ENCODE measurements at places on chromosomes 4 and X.

GRCh38 chrX:153902385-153902784 is 2.1 kb upstream of the AVPR2 start:
- no peak for DNase-seq

- peak; percentile 25 for DNase-seq
Measured at GRCh38 chrX:136694431-136695087, 46.6 kb downstream of the CD40LG start.

GRCh38 chr4:4633431-4633830 is 91.6 kb upstream of the STX18 start:
- DNase-seq, result no peak

DNA sequence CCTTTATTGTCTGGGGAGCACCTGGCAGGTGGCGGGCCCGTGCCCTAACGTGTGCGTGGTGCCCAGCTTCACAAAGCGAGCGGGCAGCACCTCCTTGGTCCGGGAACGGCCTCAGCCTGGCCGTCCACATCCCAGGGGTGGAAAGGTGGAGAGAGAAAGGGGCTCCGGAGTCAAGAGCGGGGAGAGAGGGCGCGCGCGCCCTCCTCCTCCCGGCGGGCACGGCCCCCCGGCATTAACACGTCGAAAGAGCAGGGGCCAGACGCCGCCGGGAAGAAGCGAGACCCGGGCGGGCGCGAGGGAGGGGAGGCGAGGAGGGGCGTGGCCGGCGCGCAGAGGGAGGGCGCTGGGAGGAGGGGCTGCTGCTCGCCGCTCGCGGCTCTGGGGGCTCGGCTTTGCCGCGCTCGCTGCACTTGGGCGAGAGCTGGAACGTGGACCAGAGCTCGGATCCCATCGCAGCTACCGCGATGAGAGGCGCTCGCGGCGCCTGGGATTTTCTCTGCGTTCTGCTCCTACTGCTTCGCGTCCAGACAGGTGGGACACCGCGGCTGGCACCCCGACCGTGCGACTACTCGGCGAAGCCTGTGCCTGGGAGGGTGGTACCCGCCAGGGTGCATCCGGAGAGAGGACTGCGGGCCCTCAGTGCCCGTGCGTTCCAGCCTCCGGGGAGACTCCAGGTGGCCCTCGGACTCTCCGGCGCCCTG is at the start of gene KIT:
Gene KIT, plus strand, starts transcription at position 407 of the 701 bp plus-strand sequence. Its CDS starts 58 bp downstream, at position 465.
- DNase-seq, result no peak

- DNase-seq, result no peak
Measured at GRCh38 chr4:134544303-134544770, 342.7 kb upstream of the PABPC4L start.

GRCh38 chrX:41895826-41896225 is 27.5 kb downstream of the CASK start:
- DNase-seq, result no peak

DNA sequence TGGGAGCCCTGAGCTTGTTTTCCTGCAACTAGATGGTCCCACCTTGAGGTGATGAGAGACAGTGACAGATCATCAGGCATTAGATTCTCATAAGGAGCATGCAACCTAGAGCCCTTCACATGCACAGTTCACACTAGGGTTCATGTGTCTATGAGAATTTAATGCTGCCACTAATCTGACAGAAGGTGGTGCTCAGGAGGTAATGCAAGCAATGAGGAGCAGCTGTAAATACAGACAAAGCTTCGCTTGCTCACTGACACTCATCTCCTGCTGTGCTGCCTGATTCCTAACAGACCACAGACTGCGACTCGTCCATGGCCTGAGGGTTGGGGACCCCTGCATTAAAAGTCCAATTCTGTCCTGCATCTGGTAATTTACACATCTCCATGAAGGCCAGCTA is 141.6 kb downstream of the KCNIP4 start:
- DNase-seq, result no peak

DNA sequence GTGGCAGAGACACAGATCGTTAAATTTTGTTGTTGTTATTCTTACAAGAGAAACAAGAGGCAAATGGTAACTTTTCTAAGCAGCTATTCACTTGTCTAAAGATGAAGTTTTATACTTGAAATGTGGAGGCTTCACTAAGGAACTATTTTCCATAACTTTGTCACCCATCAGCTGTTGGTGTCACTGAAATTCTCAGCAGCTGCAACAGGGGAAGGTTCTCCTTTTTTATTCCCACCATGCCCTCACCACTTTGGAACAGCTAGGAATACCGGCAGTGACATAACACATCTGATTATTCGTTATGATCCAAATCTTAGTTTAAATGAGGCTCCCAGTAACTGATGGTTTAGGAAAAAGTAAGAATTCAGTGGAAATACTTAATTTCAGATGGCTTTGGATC is 147.0 kb upstream of the LEF1 start:
- no peak for DNase-seq

DNA sequence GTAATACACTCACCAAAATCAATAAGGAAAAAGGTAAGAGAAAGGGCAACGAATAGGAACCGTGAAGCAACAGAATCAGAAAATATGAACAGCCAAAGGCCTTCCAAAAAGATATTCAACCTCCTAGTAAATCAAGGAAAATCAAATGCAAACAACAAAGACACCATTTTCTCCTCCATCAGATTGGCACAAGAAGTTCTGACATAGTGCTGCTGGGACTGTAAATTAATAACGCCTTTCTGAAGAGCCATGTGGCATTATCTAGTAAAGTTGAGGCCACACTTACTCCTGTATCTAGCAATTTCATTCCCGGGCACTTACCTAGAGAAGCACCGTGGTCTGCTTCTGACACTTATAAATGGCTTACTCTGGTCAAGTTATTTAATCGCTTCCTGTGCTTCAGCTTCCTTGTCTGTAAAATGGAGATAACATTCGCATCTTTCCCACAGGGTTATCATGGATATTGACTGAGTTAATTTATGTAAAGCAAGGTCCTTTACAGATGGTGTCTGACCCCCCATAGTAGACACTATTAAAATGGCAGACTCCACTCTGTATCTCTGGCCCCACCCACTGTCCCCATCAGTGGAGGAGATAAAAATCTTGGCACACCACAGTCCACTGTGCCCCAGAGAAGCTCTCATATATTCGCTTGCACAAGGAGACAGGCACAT is 20.5 kb upstream of the ENPP6 start:
- no peak for DNase-seq

GRCh38 chrX:23435575-23435974 is 100.9 kb downstream of the PTCHD1 start:
- DNase-seq, result no peak

GRCh38 chr4:122140834-122141233 is 11.3 kb upstream of the BLTP1 start:
- DNase-seq, result no peak

- no peak for DNase-seq
Measured at GRCh38 chr4:13054420-13054970, 429.6 kb downstream of the RAB28 start.

GRCh38 chr4:166277401-166277800 is 404.4 kb downstream of the TLL1 start:
- DNase-seq, result no peak

DNA sequence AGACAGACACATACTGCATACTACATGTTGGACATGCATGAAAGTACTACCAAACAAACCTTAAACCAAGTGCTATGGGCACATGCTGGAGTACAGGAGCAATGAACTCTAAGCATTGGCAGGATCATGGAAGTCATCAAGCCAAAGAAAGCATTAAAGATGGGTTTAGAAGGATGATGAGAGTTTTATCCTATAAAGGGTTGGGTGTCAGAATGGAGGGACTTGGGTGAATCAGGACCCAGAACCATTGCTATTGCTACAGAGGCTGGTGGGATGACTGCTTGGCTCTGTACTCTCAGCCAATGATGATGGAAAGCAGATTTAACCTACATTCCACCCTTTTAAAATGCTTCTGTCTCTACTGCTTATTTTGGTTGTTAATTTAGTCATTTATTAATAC is 233.9 kb upstream of the EDA2R start:
- DNase-seq, result no peak

- DNase-seq, result no peak
Measured at GRCh38 chrX:148084611-148085010, 103.5 kb downstream of the FMR1NB start.

DNA sequence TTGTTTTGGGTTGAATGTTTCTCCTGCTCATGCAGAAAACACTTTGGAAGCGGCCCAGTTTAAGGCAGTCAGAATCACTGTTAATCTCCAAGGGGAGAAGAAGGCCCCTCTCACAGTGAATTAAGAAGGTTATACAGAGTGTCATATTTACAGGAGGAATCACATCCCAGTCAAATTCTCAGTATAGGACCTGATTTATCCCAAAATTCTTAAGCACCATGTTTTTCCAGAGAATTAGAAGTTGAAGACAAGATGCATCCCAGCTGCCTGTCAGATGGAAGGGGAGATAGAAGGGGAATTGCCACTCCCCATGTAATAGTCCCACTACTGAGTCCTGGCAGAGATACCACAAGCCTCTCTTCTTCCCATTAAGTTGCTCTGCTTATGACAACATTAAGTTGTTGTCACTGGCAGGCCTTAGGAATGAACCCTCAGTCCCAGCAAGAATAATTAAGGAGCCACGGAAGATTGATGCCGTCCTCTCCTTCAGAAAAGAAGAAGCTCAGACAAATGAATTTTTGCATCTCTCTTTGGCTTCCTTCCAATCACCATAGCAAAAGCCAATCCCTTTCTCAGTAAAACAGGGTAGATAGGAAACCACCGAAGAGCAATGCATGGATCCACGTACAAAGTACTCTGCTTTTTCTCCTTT is 138.4 kb downstream of the LDB2 start:
- no peak for DNase-seq

- DNase-seq, result no peak
Measured at GRCh38 chr4:2570551-2571222, 34.2 kb downstream of the FAM193A start.

GRCh38 chr4:186201535-186202230 is 10.3 kb downstream of the CYP4V2 start:
- DNase-seq, result peak; percentile 75

DNA sequence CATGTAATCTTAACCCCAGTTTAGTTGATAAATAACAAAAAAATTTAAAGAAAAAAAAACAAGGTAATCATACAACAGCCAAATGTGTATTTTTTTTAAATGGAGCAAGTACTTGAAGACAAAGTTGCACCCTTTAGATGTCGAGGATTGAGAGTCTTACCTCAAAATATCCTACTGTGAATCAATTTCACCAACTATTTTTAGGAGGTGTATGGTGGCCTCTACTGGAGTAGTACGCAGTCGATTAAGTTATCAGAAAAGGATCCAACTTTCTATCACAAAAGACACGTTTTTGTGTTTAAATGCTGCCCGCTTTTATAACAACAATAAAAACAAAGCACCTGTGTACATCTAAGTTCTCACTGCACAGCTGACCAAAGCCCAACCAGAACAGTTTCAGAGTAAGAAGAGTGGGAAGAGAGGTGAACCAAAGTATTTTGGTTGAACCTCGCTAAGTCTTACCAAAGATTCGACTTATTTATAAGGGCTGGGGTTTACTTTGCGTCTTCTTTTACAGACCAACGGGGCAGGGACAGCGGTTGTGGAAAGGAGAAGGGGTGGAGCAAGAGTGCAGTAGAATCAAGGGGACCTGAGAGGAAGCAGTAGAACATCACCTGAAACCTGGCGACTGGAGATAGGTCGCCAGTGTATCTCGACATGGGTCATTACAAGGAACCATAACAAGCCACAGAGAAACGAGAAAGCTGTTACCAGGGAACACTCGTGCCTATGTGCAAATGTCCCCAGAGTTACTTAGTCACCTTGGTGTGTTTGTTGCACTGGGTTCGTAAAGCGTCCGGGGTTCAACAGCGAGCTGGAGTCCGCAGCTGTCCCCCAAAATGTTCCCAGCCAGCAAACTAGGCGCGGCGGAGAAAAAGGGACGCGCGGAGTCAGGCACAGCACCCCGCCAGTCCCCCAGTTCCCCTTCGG is 1.1 kb downstream of the RPS6KA6 start:
- DNase-seq, result peak; percentile 0
